Osteocyte (in vitro differentiated cells): ENCODE measurements at places on chromosomes 1 and 21. TPM values are rescaled to one million over a fixed set of nuclear protein-coding genes. Genes with fewer than 3 reads are reported as not detected.
A peak's percentile ranks its signal among the peaks of the same experiment; 100 is the strongest.

Gene GJA9
- not detected in 2 replicates for total RNA-seq

Gene PLXNA2
- 19.5 and 20.5 TPM in 2 replicates for total RNA-seq

Gene RGS7
- 10.8 and 10.9 TPM in 2 replicates for total RNA-seq

Gene CLDN14
- total RNA-seq = not detected in 2 replicates

Gene CHIT1
- total RNA-seq = not detected in 2 replicates

Gene ITGB2
- total RNA-seq = 0.62 and 1.1 TPM in 2 replicates

Gene PADI2
- total RNA-seq = 111 TPM in 2 replicates

Gene UBL4B
- not detected in 2 replicates for total RNA-seq

DNA sequence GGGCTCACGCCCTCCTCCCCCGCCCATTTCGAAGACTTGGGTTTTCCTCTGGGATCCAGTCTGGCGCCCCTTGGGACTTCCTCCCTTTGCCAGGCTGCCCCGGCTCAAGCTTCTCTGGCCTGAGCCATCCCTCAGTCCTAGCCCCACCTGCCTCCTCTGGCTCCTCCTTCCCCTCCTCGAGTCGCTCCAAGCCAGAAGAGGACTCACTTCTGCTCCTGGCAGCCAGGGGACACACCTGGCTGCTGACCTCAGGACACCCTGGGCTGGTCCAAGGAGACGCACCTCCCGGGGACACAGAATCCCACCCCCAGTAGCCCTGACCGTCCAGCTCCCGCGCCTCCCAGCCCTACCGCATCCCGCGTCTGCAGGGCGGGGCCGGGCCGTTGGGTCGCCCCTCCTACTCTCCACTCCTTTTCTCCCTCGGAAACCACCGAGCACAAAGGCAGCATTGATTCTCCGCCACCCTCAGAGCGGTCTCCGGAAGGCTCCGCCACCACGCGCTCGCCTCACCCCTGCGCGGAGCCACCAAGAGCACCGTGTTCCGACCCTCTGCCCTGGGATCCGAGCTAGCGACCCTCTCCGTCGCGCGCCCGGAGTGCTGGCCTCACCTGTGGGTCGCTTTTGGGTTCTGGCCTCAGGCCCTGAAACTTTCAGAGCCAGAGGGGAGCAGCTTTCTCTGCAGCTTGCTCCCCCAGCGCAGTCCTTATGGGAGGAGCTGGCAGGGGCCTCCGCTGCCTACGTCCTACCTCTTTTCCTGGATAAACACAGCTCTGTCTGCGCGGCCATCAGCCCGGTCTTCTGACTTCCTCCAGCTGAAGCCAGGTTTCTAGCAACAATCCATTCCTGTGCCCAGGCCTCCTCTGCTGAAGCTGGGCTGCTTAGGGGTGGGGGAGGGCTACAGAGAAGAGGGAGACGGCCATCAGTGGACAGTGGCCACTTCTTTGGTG, at the start of gene C2CD4D:
Gene C2CD4D, minus strand, starts transcription at position 364 of the 947 bp plus-strand sequence. CDS start 831 bp downstream, outside the sequence.
- DNase-seq = no peak

DNA sequence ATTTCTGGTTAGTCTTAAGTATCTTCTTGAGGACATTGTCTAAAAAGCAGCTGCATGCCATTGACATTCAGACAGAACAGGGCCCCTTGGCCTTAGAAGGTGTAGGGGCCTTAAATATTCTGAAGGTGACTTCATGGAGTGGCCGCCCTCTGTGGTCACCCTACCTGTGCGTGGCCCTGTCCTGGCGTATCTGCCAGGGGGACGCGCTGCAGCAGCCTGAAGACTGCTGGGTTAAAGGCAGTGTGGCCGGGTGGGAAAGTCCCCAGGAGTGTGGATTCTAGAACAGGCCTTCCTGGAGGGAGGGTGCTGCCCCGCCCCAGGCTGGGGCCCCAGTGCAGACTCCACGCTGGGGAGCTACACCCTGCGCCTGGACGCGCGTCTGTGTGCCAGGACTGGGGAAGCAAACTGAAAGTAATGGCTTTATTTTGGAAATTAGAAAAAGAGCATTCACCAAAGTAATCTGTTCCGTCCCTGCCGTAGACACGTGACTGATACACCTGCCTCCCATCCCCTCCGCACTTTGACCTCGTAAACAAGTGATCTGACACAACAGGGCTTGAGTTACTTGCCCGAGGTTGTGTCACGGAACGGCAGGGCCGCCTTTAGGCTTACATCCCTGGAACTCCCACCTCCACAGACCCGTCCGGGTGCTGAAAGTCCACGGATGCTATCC, 1.8 kb downstream of the AGPAT3 start:
- DNase-seq = no peak

DNA sequence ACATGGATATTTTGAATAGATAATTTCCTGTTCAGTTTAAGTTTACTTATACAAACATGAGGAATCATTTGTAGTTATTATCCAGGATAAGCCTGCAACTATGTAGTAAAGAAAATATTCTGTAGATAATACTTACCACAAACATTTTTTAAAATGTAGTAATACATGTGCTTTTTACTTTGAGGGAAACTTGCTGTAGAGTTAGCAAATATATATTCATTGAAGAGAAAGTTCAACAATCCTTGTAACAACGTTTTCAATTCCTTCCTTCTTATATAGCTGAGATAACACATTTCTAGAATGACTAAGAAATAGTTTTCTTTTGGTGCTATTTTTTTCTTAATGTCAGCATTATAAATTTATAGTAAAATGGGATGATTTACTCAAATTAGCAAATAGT, 664.6 kb upstream of the ADAMTS5 start:
- DNase-seq = no peak

- no peak for DNase-seq
Observed at GRCh38 chr1:205285381-205286101, 36.0 kb downstream of the NUAK2 start.

- DNase-seq = no peak
Observed at GRCh38 chr1:59015708-59016107, 231.9 kb upstream of the JUN start.

DNA sequence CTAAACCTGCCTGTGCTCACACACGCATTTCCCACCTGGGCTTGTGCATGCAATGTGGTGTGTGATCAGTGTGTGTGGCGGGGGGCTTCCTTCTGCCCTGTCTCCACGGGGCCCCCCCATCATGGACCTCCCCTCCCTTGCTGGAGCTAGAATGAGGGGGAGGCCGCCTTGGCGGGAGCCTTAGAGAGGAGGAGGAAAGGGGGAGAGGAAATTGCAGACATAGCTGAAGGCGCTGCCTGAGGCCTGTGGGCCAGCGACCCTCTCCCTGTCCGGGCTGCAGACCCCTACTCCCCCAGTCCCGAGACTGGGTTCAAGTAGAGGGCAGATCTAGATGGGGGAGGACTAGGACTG, 883 bp upstream of the EVA1B start:
- no peak for DNase-seq

GRCh38 chr1:49028396-49028795, 251.7 kb upstream of the BEND5 start:
- DNase-seq = no peak

DNA sequence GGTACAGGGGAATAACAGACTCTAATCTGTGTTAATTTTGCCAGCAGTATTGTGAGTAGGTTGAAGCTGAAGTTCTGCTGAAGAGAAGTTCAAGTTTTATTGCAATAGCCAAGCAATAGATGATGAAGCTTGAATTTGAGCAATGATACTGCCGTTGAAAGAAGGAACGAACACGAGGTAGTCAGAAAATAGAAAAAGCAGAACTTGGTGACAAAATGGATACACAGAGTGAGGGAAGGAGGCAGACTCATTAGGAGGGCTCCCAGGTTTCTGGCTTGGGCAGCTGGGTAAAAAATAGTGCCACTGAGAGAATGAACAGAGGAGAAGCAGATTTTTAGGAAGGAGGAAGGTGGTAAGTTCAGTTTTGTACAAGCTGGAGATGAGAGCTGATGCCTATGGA, 22.3 kb upstream of the AGO1 start:
- no peak for DNase-seq

DNA sequence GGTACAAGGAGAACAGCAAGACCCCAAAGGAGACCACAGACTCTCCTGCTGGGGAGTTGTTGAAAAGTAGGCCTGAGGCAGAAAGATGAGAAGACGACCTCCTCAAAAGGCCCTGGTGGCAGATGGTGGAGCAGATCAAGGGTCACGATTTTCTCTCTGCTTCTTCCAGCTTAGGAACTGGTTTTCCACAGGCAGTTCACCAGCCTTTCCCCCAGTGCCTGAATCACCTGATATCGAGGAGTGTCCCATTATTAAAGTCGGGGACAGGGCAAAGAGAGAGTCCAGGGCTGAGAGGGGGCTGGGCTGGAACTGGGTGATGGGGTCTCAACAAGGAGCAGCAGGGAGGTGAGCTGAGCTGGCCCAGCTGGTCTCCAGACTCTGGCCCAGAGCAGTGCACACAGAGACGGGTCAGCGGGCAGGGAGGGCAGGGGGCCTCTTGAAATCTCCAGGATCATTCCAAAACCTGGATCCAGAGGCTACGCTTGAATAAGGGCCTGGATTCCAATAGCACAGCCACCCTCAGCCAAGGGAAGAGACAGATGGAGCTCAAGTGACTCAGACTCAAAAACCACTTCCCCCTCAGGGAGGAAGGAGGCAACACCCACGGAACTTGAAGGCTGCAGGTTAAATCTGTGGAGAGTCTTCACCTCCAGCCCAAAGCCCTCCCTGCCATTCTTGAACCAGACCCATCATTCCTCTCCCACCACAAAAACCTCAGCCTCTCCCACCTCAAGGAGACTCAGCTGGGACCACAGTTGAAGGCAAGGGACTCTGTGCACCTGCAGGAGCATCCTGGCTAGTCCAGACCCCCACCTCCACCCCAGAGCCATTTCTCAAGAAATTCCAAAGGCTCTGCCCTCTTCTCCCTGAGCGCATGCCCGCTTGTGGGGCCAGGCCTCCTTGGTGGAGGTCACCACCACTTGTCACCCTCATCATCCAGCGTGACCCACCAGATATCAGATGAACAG, at the start of gene S100A5:
Gene S100A5, minus strand, starts transcription at position 541 of the 968 bp plus-strand sequence. CDS start 743 bp downstream, outside the sequence.
- no peak for DNase-seq

GRCh38 chr1:109832945-109833344, 69.2 kb upstream of the EPS8L3 start:
- DNase-seq = no peak

DNA sequence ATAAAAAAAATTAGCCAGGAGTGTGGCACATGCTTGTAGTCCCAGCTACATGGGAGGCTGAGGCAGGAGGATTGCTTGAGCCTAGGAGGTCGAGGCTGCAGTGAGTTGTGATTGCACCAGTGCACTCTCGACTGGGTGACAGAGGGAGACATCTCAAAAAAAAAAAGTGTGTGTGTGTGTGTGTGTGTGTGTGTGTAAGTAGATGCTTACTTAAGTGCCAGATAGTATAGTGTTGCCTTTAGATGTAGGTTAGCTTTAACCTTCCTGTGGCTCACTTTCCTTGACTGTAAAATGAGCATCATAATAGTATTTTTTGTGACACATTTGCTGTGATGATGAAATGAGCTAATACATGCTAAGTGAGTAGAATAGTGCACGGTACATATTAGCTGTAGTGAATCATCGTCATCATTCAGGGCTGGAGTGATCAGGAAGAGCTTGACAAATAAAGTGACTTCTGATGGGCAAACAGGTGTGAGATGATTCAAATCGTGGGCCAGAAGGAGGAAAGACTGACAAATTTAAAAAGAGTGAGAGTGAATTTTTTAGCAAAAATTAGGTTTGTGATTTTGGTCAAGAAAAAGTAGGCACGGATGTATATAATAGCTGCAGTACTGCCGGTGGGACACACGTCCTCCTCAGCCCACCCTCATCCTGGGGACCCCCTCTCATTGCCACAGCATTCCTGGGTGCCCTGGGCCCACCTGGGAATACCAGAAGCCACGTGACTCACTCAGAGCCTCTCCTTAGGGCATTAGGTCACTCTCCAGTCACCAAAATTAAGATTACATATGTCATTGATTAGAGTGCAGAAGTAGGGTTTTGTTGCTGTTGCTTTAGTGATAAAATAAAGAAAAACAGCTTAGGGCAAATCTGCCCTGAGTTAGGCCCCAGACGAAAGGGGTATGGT, 33.9 kb downstream of the EIF2D start:
- DNase-seq = no peak

GRCh38 chr1:153886127-153886526, 36.6 kb downstream of the GATAD2B start:
- no peak for DNase-seq

- DNase-seq = no peak
Observed at GRCh38 chr1:162074276-162075005, 5.0 kb downstream of the NOS1AP start.

DNA sequence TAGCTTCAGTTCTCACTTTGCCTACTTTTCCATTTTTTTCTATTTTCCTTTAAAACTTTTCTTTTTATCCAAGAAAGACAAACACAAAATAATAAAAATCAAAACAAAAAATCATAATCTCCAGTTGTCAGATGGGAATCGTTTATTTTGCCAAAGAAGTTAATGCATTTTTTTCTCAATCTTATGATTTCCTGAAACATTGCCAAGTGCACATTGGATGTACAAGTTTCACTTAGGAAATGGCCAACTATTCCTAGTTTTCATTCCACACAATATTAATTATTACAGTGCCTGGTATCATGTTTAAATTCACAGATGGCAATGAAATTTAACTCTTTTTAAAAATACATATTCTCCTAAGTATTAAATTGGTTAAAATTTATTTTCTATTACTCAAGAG, 1050.5 kb downstream of the TTLL7 start:
- no peak for DNase-seq

- no peak for DNase-seq
Observed at GRCh38 chr21:31446226-31446855, 102.3 kb upstream of the TIAM1 start.

GRCh38 chr1:209805875-209806760, at the start of gene IRF6:
Gene IRF6, minus strand, starts transcription at chr1:209806142. Its CDS starts 4,729 bp downstream, at chr1:209801413.
- peak; percentile 87 for DNase-seq

- DNase-seq = no peak
Observed at GRCh38 chr1:60989749-60990713, 92.3 kb upstream of the NFIA start.
